ENCODE measurements at places on chromosomes 3 and 15. TPM values are rescaled to one million over a fixed set of nuclear protein-coding genes. Genes with fewer than 3 reads are reported as not detected.
A peak's percentile ranks its signal among the peaks of the same experiment; 100 is the strongest.

LINGO1 gene
- 4.6 TPM for total RNA-seq

GRAMD2A gene
- total RNA-seq = 0.85 TPM

TLR9 gene
- total RNA-seq = not detected

PPM1L gene
- total RNA-seq = 25.3 TPM

FEM1B gene
- 31.1 TPM for total RNA-seq

ACVR2B gene
- total RNA-seq = 3.7 TPM

GREM1 gene
- 0.42 TPM for total RNA-seq

MYEF2 gene
- 63.5 TPM for total RNA-seq

MNS1 gene
- total RNA-seq = 2.3 TPM

CADM2 gene
- 1.8 TPM for total RNA-seq

XCR1 gene
- not detected for total RNA-seq

ZDHHC23 gene
- total RNA-seq = 6.3 TPM

C3orf49 gene
- not detected for total RNA-seq

TM4SF1 gene
- total RNA-seq = 342 TPM

GRCh38 chr3:171457607-171458061 lies 2.6 kb downstream of the TNIK start:
- no peak overlapping the region for H3K27ac ChIP-seq
- no peaks in the 10 kb centered on the region for H3K36me3 ChIP-seq

- no peak overlapping the region for H3K27ac ChIP-seq
- no peak overlapping the region for H3K4me3 ChIP-seq
- DNase-seq = no peak
- H3K4me1 ChIP-seq = no peaks in the 10 kb centered on the region
- no peaks in the 10 kb centered on the region for H3K27me3 ChIP-seq
- H3K36me3 ChIP-seq = no peaks in the 10 kb centered on the region
These were observed 218.5 kb upstream of the TTC14 start for GRCh38 chr3:180383332-180384020.

GRCh38 chr3:127607675-127608361 lies 9.6 kb downstream of the MCM2 start:
- no peaks in the 10 kb centered on the region for H3K36me3 ChIP-seq
- peaks cover 3% of the 10 kb centered on the region for H3K4me1 ChIP-seq
- H3K27ac ChIP-seq = no peak overlapping the region
- no peak overlapping the region for H3K4me3 ChIP-seq

DNA sequence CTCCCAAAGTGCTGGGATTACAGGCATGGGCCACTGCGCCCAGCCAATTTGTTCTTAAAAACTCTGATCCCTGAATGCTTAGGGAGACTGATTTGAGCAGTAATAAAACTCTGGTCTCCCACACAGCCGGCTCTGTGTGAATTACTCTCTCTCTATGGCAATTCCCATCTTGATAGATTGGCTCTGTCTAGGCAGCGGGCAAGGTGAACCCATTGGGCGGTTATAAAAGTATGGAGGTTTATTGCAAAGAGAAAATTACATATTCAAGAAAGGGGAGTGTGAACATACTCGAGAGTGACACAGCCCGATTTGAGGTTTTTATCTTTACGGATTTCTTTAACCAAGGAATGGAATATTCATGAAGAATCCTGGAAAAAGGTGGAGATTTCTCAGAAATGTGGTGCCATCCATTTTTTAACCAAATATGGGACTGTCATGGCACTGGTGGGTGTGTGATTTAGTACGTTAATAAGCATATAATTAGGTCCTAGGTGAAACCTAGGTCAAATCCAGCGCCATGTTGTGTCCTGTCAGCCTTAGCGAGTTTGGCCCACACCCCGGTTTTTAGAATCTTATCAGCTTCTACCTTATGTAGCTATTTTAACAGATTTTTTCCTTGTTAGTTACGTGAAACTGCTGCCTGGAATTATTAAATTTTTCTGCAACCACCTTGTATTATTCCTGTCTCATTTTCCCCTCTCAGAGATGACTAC lies 7.2 kb upstream of the GMPS start:
- no peaks in the 10 kb centered on the region for H3K4me1 ChIP-seq
- no peaks in the 10 kb centered on the region for H3K36me3 ChIP-seq
- H3K27ac ChIP-seq = no peak overlapping the region
- no peak for DNase-seq
- H3K4me3 ChIP-seq = no peak overlapping the region

GRCh38 chr3:1587426-1587825 lies 494.6 kb downstream of the CNTN6 start:
- no peaks in the 10 kb centered on the region for H3K36me3 ChIP-seq
- no peaks in the 10 kb centered on the region for H3K4me1 ChIP-seq
- DNase-seq = no peak
- H3K27ac ChIP-seq = no peak overlapping the region
- H3K4me3 ChIP-seq = no peak overlapping the region
- H3K27me3 ChIP-seq = no peaks in the 10 kb centered on the region

DNA sequence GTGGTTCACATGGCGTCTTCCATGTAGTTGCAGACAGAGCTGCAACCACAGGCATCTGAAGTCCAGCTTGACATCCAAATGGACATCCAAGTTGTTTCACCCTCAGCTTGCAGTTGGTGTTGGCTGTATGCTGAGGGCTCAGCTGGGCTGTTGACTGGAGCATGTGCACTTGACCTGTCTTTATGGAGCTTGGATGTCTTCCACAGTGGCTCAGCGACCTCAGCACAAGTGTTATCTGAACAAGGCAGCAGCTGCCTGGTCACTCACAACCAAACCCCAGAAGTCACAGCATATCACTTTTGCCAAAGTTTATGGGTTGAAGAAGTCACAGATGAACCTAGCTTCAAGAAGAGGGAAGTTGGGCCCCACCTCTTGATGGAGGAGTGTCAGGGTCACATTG lies 92.9 kb downstream of the TPRA1 start:
- no peaks in the 10 kb centered on the region for H3K4me1 ChIP-seq
- DNase-seq = no peak
- no peaks in the 10 kb centered on the region for H3K27me3 ChIP-seq
- no peak overlapping the region for H3K27ac ChIP-seq
- no peak overlapping the region for H3K4me3 ChIP-seq
- H3K36me3 ChIP-seq = no peaks in the 10 kb centered on the region

GRCh38 chr3:76869726-76870384 lies 170.0 kb upstream of the ROBO2 start:
- no peak for DNase-seq
- H3K4me3 ChIP-seq = no peak overlapping the region
- H3K27ac ChIP-seq = no peak overlapping the region
- H3K36me3 ChIP-seq = no peaks in the 10 kb centered on the region
- H3K4me1 ChIP-seq = no peaks in the 10 kb centered on the region

DNA sequence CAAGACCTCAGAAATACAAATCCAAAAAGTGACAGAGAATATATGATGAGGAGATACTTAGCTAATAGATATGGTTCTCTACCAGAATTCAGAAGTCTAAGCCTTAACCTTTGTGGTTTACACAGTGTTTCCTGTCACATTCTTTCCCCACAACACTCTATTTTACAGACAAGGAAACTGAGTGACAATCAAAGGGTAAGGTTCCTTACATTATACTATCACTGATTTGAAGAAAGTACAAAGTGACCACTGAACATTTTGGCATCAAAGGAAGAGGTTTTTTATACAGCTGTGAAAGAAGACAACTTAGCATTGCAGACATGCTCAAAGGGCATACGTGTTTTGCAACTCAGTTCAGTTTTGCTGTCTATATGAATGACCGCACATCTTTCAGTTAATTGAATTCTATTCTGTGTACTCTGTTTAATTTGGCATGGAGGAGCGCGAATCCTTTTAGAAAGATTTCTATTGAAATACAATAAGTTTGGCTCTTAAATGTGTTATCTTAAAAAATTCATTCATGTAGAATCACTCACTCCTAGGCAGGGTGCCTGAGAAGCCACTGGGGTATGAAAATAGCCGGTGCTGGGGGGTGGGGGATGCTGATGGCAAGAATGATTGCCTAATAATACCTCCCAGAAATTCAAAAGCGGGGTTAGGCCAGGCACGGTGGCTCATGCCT lies 66.5 kb upstream of the SKOR1 start:
- no peaks in the 10 kb centered on the region for H3K4me1 ChIP-seq
- H3K27ac ChIP-seq = no peak overlapping the region
- H3K4me3 ChIP-seq = no peak overlapping the region
- no peaks in the 10 kb centered on the region for H3K27me3 ChIP-seq
- no peaks in the 10 kb centered on the region for H3K36me3 ChIP-seq

- DNase-seq = no peak
- H3K4me1 ChIP-seq = peaks cover 13% of the 10 kb centered on the region
- H3K27me3 ChIP-seq = no peaks in the 10 kb centered on the region
These were observed 42.2 kb upstream of the POU1F1 start for GRCh38 chr3:87318617-87319021.

- no peaks in the 10 kb centered on the region for H3K36me3 ChIP-seq
- H3K4me1 ChIP-seq = no peaks in the 10 kb centered on the region
- no peak overlapping the region for H3K27ac ChIP-seq
- no peaks in the 10 kb centered on the region for H3K27me3 ChIP-seq
- H3K4me3 ChIP-seq = no peak overlapping the region
These were observed 947.1 kb downstream of the FHIT start for GRCh38 chr3:60304112-60304511.

DNA sequence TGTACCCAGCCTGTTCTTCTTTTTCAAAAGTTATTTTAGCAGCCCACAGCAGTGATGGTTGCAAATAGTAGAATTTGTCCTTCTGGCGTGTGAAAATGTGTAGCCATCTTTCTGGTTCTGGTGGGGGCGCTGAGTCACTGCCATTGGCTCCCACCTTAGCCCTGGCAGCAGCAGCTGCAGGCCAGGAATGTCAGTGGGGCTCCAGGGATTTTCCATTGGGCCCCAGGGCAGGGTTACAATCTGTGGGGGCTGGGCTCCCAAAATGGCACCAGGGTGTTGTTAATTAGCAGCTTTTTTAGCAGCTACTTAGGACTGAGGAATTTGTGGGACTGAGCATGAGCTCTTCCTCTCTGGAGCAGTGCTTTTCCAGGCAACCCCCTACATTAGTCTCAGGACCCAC lies 38.9 kb downstream of the TOPAZ1 start:
- H3K36me3 ChIP-seq = no peaks in the 10 kb centered on the region
- DNase-seq = no peak
- H3K27ac ChIP-seq = no peak overlapping the region
- H3K27me3 ChIP-seq = no peaks in the 10 kb centered on the region
- H3K4me1 ChIP-seq = no peaks in the 10 kb centered on the region

DNA sequence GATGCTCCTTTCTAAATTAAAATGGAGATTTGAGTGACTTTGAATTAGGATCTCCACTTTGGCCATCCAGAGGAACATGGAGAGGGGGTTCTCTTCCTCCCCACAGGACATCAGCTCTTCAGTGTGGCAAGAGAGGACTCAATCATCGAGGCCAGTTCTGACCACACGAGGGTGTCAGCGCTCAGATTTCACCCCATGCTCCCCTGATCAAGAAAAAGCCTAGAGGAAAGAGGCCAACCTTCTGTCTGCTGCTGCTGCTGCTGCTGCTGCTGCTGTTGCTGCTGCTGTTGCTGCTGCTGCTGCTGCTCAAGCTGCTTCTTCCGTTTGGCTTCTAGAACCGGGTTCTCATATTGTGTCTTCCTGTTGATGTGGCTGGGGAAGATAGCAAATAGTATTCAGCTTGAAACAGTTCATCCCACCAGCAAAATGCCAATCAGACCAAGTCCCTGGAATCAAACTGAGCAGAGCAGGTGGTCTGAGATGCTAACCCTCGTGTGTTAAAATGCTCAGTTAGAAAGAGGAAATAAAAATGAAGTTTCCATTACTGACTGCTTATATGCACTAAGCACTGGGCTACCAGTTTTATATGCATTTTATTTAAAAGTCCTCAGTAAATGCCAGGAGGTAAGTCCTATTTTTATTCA lies 599.0 kb downstream of the MAGI1 start:
- H3K4me3 ChIP-seq = no peak overlapping the region
- no peaks in the 10 kb centered on the region for H3K4me1 ChIP-seq
- no peaks in the 10 kb centered on the region for H3K27me3 ChIP-seq
- DNase-seq = peak; percentile 7
- H3K36me3 ChIP-seq = no peaks in the 10 kb centered on the region

DNA sequence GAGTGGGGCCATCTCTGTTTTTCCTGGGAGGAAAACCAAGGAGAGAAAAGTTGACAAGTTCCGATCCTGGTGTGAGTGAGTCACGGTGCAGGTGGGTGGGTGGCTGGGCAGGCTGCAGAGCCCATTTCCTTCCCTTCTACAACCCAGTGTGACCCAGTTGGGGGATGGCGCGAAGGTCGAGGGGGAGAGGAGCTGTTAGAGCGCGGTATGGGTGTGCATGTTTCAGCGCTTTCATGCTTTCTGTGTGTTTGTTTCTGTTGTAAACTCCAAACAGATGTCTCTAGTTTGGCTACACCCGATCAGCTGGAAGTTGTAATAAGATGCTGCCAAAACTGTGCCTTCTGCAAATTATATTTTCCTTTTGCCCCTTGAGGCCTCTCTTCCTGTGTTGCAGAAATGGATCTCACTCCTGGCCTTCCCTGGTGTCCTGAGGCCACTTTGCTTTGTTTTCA lies 3.8 kb downstream of the FAM43A start:
- no peak for DNase-seq
- H3K27ac ChIP-seq = no peak overlapping the region
- peaks cover 19% of the 10 kb centered on the region for H3K4me1 ChIP-seq
- H3K27me3 ChIP-seq = no peaks in the 10 kb centered on the region
- no peaks in the 10 kb centered on the region for H3K36me3 ChIP-seq
- no peak overlapping the region for H3K4me3 ChIP-seq

DNA sequence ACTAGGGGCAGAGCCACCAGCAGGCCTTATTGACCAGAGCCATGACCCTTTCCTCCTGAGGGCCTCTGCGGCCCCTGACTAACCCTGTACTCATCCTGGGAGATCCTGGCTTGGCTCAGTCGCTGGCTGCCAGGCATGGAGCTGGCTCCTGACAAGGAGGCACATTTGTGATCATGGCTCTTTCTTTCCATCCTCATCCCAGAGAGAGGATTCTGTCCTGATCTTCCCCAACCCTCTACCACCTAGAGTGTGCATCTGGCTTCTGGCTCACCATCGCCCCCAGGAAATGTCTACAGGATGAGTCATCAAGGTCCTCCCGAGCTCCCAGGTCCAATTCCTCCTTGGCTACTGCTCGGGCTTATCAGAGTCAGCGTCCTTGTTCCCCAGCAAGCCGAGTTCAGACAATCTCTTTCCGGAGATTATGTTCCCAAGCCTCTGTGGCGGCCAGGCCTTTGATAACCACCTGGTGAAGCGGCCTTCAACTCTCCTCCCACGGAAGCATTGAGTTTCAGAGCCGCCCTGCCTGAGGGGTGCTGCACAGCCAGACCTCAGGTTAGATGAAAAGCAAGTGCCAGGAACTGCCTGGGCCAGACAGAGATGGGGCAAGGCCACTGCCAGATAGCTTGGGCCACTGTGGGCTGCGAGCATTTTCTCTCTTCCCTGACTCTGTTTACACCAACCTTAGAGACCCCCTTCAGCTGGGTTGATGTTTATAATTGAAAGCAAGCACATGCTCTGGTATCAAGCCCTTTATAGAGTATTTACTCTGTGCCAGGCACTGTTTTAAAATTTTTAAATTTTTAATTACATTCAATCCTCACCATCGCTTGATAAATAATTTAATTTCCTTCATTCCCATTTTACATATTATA lies 44.3 kb upstream of the MRPS22 start:
- H3K27me3 ChIP-seq = no peaks in the 10 kb centered on the region
- no peaks in the 10 kb centered on the region for H3K36me3 ChIP-seq
- DNase-seq = no peak
- H3K4me1 ChIP-seq = no peaks in the 10 kb centered on the region
- no peak overlapping the region for H3K4me3 ChIP-seq
- H3K27ac ChIP-seq = no peak overlapping the region

GRCh38 chr3:135000465-135000864 lies 205.4 kb downstream of the EPHB1 start:
- H3K4me3 ChIP-seq = no peak overlapping the region
- H3K4me1 ChIP-seq = no peaks in the 10 kb centered on the region
- no peaks in the 10 kb centered on the region for H3K27me3 ChIP-seq
- no peaks in the 10 kb centered on the region for H3K36me3 ChIP-seq
- no peak overlapping the region for H3K27ac ChIP-seq
- DNase-seq = no peak

GRCh38 chr3:15647611-15648167 lies 46.1 kb downstream of the BTD start:
- peak overlapping the region; percentile 59 for H3K27ac ChIP-seq
- no peaks in the 10 kb centered on the region for H3K36me3 ChIP-seq
- H3K4me3 ChIP-seq = peak overlapping the region; percentile 50
- peaks cover 13% of the 10 kb centered on the region for H3K4me1 ChIP-seq
- no peaks in the 10 kb centered on the region for H3K27me3 ChIP-seq

Data from thoracic aorta (tissue), 2 donors.